GDM1 (cell line): ENCODE measurements at places on chromosomes 1 and 21.

GRCh38 chr1:209434066-209434465 is 149.4 kb upstream of the CAMK1G start:
- DNase-seq, result no peak

- no peak for DNase-seq
Observed at GRCh38 chr21:15010645-15011044, 54.2 kb downstream of the NRIP1 start.

DNA sequence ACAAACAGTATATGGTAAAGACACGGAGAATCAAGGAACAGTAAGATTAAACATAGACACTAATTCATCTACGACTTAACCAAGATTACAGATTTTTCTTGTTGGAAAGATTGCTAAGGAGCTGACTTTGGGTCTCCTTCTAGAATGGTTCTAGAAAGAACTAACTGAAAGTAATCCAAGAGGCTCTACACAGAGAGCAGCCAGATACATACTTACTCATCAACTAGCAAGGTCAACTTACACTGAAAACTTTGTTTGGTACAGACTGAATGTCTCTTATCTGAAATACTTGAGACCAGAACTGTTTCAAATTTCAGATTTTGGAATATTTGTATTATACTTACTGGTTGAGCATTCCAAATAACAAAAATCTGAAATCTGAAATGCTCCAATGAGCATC is 5.8 kb downstream of the C21orf91 start:
- DNase-seq, result no peak

GRCh38 chr1:21244154-21244553 is 46.1 kb downstream of the ECE1 start:
- DNase-seq, result no peak

GRCh38 chr1:66197785-66198184 is 336.2 kb upstream of the SGIP1 start:
- DNase-seq, result no peak

DNA sequence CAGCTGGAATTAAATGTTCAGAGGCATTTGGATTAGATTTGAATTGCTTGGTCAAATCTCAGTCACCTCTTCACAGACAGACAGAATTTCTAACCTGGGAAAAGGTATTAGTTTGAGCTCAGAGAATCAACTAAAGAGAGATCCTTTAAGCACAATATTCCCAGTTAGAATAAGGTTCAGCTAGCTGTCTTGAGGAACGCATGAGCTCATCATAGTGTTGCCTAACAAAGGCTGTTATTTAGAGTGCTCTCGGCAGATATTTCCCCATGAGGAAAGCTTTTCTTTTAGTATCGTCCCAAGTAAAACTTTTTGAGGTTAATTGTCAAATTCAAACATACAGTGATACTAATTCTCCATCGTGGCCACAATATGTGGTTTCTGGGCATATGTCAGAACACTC is 269.9 kb downstream of the HLX start:
- DNase-seq, result no peak

DNA sequence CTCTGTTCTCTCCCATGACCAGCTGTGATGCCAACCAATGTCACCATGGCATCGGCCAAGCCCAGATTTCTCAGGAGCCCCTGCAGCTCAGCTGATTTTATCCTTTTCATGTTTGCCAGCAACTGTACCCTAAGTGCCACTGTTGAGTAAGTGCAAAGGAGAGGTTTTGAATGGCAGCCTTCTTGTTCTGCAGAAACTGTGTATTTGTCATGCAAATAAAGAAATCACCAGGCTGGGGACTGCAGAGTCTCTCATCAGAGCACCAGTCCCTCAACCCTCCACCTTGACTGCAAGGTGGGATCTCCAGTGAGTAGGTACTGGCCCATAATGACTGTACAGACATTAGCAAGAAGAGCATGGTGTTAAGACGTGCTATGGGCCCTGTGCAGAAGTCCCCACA is 26.6 kb downstream of the C8B start:
- no peak for DNase-seq

DNA sequence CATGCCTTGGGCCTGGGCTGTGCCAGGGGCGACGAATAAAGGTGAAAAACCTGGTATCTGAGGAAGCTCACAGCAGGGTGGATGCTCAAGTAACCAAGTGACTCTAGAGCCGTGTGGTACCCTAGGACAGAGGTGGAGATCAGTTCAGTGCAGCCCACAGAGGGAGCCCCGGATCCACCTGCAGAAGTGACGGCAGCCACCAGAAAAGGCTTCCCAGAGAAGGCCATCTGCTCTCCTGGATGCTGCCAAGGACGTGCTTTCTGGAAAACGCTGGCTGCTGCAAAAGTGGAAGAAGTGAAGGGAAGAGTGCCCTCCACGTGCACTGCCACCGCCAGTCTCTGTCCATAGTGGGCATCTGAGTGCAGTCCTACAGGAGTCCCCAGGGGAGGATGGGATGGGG is 27.7 kb downstream of the TMCO4 start:
- no peak for DNase-seq

- no peak for DNase-seq
Observed at GRCh38 chr1:50103615-50104081, 5.1 kb upstream of the ELAVL4 start.
